ENCODE measurements at places on chromosomes 3 and 15.

DNA sequence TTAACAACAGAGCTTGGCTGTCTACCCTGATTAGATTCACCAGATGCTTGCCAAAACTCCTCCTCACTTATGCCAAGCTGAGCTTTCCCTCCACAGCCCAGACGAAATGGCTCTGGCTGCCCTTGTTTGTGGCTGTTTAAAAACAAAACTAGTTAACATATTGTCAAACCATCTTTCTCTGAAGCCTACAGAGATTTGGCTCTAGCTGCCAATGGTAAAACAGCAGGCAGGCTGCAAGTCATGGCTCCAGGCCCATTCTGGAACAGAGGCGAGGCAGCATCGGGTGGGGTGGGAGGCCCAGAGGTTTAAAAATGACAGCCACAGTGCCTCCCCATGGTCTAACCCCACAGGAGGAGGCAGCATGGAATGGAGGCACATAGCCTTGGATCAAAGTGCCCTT is 75.9 kb downstream of the SCN5A start:
- no peak for DNase-seq

DNA sequence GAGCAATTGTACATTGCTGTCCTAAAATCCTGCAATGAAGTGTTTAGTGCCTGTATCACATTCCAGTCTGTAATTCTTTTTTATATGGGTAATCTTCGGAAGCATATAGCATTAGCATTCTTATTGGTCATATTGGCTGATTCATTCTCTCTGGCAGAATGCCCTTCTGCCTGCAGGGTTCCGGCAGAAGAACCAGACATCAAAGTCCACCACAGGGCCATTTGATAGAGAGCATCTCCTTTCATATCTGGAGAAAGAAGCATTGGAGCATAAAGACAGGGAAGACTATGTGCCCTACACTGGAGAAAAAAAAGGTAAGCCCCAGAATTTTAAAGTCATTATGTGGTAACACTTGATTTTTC is 39.6 kb downstream of the TMOD3 start:
- no peak for DNase-seq

DNA sequence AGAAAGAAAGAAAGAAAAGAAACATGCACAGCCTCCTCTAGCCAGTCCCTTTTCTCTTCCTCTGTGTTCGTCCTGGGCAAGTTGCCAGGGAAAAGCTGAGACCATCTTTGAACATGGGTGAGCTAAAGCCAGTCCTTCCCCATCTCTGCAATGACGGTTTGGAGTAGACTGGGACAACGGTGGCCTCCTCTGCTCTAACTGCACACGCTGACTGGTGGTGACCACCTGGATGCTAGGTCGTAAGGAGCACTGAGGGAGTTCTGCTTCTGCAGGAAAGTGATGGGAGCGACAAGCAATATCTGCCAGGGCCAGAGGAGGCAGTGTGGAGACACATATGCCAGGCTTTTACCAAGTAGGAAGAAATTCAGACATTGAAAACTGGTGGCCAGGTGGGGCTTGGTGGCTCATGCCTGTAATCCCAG is 111.7 kb downstream of the NUP210 start:
- no peak for DNase-seq

GRCh38 chr15:93088200-93088980 is 621 bp downstream of the RGMA start:
- DNase-seq = no peak

DNA sequence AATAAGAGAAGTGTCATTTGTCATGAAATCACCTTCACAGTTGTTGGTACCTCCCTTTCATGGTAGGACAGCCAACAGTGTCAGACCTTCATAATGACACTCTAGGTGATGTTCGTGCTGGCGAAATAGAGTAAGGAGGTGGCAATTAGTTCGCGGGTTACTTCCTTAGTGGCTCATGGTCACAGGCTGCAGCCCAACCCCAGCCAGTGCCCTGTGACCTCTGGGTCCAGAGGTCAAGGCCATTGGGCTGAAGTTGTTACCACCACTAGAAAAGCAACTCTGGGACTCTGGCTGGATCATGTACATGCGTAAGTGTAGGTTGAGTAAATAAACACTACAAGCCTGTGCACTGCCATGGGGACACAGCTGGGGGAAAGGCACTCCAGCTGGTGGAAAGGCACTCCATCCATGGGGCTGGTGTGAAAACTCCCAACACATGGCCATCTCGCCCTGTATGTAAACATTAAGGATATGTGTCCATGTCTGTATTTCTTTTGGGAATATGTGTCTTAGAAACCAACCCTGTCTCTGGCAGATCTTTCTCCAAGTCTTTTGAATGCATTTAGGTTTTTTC is 106.7 kb downstream of the RYK start:
- no peak for DNase-seq

DNA sequence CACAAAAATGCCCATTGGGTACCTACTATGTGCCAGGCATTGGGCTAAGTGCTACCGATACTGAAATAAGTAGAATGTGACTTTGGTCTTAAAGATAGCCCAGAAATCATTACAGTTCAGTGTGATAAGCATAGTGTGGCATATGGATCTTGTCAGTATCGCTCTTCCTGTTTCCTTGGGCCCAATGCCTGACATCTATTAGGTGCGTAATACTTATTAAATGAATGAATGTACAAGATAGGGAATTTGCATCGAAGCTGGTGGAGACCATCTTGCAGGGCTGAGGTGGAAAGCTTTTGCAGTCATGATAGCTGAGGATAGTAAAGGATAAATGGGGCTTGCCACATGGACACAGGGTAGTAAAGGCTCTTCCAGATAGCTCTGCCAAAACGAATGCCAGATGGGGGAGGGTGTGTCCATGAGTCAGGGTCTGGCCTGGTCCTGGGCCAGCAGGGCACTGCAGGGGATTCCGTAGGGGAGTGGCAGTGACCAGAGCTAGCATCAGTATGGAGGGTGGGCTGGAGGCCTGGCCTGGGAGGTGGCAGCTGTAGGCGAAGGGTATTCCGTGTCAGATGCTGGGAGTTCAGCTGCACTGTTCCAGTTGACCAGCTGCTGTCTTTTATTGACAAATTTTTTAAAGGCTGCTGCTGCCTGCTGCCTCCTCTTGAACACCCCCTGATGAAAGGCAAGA is 23.5 kb downstream of the TSEN2 start:
- no peak for DNase-seq

DNA sequence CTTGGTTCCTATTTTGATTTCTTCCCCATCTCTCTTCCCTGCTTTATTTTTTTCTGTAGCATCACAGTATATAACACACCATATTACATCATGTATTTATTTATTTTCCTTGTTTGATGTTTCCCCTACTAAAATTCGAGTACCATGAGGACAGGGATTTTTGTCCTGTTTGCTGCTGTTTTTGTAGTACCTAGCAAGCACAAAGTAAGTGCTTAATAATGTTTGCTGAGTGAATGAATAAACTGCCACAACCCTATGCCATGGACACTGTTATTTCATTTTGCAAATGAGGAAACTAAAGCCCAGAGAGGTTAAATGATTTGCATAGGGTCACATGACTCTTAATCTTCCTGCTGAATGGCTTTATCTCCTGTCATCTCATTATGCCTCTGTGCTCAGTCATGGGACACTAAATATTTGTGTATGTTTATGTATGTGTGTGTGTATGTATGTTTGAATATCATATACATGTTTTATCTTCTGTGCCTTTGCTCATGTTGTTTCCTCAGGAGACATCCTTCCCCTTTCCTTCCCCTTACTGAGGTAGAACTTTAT is 26.1 kb upstream of the MGA start:
- no peak for DNase-seq

DNA sequence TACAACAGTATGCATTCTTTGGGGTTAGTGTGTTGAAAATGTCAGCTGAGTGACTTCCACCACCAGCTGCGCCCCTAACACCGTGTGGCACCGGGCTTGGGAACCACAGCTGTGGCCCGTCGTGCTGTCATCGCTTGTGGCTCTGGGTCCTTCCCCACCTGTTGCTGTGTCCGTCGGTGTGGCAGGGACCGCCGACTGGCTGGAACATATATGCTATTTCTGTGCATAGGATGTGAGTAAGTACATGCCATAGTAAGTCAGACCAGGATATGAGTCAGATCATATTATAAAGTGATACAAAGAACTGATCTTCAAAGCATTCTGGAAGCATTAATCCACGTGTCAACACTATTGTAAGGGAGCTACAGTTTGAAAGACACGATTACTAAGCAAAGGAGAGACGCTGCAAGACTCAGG is 31.9 kb downstream of the EHD4 start:
- DNase-seq = peak; percentile 49

DNA sequence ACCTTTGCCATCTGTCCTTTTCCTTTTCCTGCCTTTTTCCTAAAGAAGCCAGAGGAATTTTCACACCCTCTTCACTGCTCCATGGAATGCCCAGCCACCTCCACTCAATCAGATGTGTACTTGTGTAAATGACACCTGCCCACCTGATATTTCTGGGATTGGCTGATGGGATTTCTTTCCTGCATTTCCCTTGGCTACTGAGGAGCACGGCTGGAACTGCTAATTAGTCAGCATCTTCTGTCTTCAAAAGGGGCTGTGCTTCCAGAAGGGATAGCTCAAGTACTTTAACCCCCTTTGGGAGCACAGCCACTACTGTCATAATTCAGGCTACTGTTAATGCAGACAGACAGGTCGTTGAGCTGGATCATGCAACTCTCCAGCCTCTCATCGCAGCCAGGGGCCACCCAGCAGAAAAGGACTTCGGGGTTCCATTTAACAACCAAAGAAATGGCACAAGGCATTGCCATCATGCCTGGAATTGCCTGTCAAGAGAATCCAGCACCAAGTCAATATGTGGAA is 38.6 kb downstream of the MGLL start:
- no peak for DNase-seq

DNA sequence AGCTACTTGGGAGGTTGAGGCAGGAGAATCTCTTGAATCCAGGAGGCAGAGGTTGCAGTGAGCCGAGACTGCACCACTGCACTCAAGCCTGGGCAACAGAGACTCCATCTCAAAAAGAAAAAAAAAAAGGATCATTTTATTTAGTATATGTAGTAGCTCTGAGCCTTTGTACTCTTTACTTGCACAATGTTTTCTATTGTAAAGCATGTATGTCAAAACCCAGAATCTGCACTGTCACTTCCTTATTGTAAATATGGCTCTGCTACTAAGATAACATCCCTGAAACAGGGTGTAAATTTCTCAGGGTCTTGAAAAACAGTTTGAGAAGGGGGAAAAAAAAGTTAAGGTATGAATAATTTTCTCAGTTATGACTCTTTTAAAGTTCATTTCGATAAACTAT is 35.1 kb downstream of the SLMAP start:
- no peak for DNase-seq

GRCh38 chr3:195113536-195114425 is 157.2 kb downstream of the XXYLT1 start:
- DNase-seq = no peak

DNA sequence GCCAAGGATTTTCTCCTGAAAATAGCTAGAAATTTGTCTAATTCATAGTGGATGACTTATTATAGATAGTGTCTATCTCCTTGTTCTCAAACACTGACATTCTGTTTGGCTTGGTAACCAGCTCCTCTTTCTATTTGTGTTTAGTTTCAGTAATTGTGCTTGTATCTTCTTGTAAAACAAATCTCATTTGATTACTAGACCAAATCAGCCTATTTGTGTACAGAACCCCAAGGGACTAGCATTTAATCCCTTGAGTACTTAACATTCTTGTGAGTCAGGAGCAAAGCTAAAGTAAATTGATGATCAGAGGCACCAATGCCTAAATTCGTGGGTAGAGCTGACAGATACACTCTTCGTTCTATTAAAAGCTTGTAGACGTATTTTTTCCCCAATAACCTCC is 306.5 kb upstream of the SLITRK3 start:
- DNase-seq = no peak

DNA sequence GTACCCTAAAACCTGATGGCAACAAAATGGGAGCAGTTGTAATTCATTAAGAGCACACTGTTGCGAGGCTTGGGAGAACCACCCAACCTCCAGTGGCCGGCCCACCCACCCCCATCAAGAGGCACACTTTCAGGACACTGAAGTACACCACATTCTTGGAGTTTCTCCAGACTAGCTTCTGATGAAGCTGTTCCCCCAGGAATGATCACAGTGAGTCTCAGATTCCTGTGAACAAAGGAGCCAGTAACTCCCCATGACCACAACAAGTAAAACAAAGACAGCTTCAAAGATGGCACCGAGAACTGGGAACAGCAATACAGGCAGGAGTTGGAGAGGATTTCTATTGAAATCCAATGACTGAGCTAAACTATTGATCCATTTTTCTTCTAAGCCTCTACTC is 126.0 kb downstream of the ST8SIA2 start:
- DNase-seq = no peak

- DNase-seq = no peak
Measured at GRCh38 chr15:40282869-40283614, at the start of gene ANKRD63. ANKRD63 (minus strand) TSS chr15:40283064; CDS start chr15:40282586, 478 bp downstream.

DNA sequence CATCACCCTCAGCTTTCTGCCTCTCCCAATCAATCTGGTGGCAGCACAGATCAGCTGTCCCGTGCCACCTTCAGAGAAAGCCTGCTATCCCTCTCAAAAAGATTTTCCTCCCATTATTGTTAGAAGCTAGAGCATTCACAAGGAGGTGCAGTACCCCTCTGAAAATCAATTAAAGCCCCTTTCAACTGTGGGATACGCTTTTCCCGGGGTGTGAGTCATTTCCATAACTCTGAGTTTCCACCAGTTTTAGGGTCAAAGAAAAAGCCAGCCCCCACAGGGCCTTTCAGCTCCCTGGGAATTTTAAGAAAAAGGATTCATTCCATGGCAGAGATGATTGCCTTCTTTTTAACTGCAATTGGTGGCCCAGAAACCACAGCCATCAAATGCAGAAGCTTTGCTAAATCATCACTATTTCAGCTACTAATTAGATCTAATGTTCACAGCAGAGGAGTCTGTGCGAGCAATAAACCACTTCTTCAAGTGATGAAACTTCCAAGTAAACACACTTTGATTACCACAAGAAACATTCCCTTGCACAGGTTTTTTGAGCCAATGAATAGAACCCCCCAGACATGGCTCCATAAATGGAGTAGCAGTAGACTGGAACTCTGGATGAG is 270.0 kb upstream of the TPRG1 start:
- DNase-seq = no peak

GRCh38 chr15:67188551-67189218 is 65.8 kb downstream of the AAGAB start:
- DNase-seq = no peak

- DNase-seq = no peak
Measured at GRCh38 chr3:124019291-124019690, 27.4 kb upstream of the ROPN1 start.

- DNase-seq = peak; percentile 63
Measured at GRCh38 chr3:186826976-186827857, 15.3 kb upstream of the ADIPOQ start.

- DNase-seq = no peak
Measured at GRCh38 chr15:75203908-75204263, 2.2 kb downstream of the C15orf39 start.

- DNase-seq = no peak
Measured at GRCh38 chr3:23923786-23924185, 6.9 kb downstream of the RPL15 start.

DNA sequence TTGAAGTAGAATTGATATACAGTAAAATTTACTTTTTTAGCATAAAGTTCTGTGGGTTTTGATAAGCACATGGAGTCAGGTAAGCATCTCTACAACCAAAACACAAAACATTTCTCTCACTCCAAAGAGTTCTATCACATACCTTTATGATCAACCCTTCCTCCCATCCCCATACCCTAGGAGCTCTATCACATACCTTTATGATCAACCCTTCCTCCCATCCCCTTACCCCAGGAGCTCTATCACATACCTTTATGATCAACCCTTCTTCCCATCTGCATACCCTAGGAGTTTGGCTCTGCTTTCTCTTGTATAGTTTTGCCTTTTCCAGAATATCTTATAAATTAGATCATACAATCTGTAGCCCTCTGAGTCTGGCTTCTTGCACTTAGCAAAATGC is 315.1 kb downstream of the ROBO2 start:
- DNase-seq = no peak
